Panc1 (cell line): ENCODE measurements at places on chromosomes 11 and 22. TPM values are rescaled to one million over a fixed set of nuclear protein-coding genes. Genes with fewer than 3 reads are reported as not detected.

The KCNQ1OT1 gene
- 1.3 TPM for total RNA-seq

The THY1 gene
- 13.7 TPM for total RNA-seq

The PNPLA2 gene
- 244 TPM for total RNA-seq

The CDC42BPG gene
- 4.1 TPM for total RNA-seq

The PSMA1 gene
- total RNA-seq, result 198 TPM

The PLAAT2 gene
- not detected for total RNA-seq

The PRR5L gene
- 0.36 TPM for total RNA-seq

The FOLR3 gene
- not detected for total RNA-seq

The CLDN25 gene
- not detected for total RNA-seq

The ALKBH8 gene
- 9.1 TPM for total RNA-seq

The OR51I1 gene
- not detected for total RNA-seq

The BDNF gene
- 0.36 TPM for total RNA-seq

The SLC17A6 gene
- not detected for total RNA-seq

The CYB5R3 gene
- total RNA-seq, result 102 TPM

The USP2 gene
- total RNA-seq, result 3.1 TPM

The TMEM86A gene
- total RNA-seq, result 0.31 TPM
